Stimulated activated CD8-positive, alpha-beta memory T cell treated with anti-CD3 and anti-CD28 coated beads, Interleukin-15, amount 100 ng/mL, for 24 hours (primary cell): ENCODE measurements at places on chromosomes 3 and 15.

DNA sequence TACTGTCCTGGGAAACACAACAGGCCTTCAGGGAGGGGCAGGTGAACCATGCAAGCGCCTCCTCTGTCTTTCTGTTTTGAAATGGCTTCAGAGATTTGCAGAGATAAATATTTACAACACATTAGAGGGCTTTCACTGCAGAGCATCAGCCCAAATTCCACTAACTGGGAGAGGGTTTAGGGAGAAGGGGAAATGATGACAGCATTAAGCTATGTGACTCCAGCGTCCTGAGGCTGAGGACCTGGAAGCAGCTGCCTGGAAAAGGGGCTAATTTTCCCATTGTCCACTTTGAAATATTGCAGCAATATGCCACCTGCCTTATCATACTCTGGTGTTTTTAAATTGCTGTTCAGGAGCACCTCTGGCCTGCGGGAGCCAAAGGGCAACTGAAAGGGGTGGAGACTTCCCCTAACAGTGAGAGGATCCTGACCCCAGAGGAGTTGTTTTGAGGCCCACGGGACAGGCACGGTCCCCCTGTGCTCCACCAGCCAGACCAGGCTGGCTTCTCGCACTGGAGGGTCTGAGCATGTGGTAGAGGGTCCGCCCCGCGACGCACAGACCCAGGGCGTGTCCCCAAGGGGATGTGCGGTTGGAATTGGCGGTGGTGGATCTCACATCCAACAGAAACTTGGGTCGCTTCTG lies 110.6 kb downstream of the XXYLT1 start:
- DNase-seq: no peak

DNA sequence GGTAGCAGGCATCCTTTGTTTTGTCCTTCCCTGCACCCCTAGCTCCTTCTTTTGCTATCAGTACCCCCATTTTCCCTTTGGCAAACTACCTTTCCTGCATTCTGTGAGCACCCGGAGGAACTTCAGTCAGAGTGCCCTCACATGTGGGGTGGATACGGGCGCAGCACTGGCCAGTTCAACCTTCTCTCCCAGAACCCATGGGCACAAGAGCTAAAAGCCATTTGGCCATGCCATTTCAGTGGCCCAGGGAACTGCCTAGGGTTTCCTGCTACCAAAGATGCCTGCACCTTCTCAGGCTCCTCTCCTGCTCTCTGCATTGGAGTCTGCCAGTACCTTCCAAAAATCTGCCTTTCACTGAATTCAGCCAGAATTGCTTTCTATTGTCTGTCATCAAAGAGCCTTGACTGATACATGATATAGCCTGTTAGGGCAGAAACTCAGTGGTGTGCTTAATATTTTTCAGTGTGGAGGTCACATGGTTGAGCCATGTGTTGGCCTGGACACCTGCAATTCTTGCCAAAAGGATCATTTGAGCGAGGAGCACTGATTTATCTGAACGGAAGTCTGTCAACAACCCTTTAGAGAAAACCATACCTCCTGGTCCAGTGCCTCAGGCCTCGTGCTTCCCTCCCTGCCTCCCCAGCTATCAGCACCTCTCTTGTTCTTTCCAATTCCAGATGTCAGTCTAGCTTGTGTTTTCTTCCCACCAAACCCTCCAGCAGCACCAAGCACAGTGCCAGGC lies 27.0 kb upstream of the HHATL start:
- no peak for DNase-seq

GRCh38 chr3:174125267-174125824 lies 727.8 kb downstream of the NLGN1 start:
- DNase-seq: no peak

DNA sequence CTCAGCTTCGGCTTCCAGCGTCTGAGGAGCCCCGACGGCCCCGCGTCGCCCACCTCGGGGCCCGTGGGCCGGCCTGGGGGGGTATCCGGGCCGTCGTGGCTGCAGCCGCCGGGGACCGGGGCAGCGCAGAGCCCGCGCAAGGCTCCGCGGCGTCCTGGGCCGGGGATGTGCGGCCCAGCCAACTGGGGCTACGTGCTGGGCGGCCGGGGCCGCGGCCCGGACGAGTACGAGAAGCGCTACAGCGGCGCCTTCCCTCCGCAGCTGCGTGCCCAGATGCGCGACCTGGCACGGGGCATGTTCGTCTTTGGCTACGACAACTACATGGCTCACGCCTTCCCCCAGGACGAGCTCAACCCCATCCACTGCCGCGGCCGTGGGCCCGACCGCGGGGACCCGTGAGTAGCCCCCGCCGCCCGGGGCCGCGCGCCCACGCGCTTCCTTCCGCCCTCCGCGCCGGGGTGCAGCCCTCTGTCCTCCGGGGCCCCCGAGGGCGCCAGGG lies 462 bp downstream of the EDEM1 start:
- DNase-seq: no peak

DNA sequence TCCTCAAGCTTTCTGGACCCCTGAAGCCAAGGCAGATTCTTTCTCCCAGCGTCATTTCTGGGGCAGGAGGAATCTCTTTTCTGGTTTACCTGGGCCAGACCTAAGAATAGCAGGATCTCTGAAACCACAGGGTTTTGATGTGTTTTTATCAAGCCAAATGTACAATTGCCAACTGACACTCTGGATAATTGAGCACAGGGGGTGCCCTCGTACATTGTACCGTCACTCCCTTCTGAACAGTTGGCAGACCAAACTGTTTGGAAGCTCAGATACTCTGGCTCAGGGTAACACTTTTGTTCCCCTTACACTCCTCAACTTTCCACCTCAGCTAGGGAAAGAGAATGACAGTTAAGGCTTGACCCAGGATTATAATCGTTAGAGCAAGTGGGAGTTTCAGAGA lies 49.9 kb downstream of the ASTE1 start:
- DNase-seq: no peak

DNA sequence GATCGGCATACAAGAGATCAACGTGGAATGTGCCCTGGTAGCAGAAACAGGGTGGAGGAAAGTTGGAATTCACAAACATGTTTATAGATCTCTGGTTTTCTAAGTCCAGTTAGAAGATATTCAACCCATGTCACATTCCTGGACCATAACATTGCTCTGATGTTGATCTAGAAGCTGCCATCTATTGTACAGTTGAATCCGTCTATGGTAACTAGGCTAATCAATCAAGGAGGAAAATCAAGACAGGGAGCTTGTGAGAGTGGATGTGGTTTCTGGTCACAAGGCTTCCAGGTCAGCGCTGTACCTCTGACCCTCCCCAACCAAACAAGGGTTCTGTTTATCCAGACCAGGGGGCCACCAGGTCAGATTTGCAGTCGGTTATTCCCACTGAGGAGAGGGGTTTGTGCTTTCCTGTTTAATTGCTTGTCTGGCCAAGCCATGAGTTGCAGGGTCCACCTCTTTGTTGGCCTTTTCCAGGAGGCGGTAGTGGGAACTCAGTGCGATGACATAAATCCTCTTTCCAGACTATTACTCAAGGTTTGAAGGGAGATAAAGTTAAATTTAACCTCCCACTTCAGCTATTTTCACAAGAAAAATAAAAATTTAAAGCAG lies 130.3 kb downstream of the SLCO3A1 start:
- no peak for DNase-seq

- DNase-seq: no peak
Measured at GRCh38 chr3:145182196-145182911, 978.6 kb downstream of the PLOD2 start.

GRCh38 chr3:142645236-142645793 lies 49.1 kb downstream of the PLS1 start:
- DNase-seq: no peak

GRCh38 chr15:68218331-68218730 lies 11.2 kb downstream of the CLN6 start:
- DNase-seq: no peak

- DNase-seq: no peak
Measured at GRCh38 chr15:22893881-22894280, 55.4 kb downstream of the NIPA2 start.

- DNase-seq: no peak
Measured at GRCh38 chr15:64333986-64334929, 21.7 kb downstream of the CSNK1G1 start.

DNA sequence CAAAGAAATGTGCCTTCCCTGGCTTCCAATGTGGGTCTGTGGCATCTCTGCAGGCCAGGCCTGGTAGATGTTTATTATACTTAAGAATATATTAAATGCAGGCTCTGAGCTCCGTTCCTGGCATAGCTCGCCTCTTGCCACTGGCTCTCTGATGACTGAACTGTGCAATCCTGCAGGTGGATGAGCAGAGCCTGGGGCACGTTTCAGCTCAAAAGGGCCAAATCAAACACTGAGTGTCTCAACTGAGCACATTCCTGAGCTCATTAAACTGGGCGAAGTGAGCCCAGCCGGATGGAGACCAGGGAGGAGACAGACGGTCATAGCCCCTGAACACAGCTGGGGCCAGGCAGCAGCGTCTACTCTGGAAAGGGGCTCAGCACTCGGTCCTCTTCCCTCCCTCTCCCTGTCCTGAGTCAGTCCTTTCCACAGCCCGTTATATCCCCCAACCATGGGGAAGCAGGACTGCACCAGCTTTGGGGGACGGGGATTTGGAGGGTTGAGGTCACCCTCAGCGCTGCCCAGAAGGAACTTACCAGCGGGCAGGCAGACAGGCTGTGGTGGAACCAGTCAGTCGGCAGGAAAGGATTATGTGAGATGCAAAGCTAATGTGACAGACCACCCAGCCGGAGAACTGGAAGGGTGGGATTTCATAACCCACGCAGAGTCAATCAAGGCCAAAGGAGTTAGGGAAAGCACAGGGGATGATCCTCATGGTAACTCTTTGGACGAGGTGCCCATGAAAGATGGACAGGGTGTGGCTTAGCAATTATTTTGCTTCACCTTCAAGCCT lies 77.4 kb upstream of the ANKRD34C start:
- no peak for DNase-seq

DNA sequence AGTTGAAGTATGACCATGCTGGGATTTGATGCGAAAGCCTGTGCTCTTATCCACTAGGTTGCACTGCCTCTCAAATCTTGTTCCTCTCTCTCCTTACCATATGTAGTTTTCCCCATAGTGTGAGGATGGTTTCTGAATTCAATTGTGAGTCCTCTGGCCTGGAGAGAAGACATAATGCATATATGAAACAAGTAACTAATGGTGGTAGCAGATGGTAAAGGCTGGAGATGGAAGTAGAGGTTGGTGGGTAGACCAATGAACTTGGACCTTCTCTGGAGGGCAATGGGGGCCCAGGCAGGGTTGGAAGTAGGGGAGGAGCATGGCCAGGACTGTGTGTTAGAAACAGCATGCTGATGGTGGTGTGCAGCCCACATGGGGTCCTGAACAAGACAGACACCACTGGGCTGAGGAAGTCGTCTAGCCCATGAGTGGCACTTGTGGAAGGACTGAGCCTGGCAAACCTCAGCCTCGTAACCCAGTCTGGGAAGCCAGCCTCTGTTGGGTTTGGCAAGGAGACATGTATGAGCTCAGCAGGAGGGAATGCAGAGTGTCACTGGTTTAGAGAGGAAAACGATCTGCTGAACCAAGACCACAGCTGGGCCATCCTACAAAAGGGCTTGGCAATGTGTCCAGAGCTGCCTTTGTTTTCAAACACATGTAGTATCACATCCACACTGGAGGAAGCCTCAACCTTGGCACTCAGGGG lies 18.5 kb upstream of the LMCD1 start:
- no peak for DNase-seq

DNA sequence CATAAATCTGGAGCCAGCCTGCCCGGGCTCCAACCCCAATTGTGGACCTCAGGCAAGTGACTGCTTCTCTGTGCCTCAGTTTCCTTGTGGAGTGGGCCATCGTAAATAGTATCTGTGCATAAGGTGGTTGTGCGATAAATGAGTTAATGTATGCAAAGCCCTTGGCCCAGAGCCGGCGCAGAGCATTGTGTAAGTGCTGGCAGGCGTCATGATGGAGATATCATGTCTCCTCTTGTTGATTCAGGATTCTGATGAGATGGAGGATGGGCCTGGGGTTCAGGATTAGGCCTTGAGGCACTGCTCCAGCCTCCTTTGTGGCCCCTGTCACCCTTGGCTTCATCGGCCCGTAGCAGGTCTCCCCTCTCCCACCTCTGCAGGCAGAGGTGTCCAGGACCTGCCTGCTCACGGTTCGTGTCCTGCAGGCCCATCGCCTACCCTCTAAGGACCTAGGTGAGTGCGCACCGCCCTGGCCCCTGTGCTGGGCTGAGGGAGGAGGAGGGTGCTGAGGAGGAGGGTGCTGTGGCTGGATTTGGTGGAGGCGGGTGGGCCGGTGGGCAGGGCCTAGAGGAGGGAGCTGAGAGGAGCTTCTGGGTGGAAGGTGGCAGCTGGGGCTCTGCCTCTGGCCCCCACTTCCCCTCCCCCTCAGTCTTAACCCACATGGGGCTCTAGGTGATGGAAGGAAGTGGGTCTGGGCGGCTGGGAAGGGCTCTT lies 1.3 kb downstream of the PLA2G4B start:
- no peak for DNase-seq

- DNase-seq: no peak
Measured at GRCh38 chr3:15831927-15832326, 34.1 kb upstream of the ANKRD28 start.

GRCh38 chr15:79185199-79185598 lies 94.6 kb upstream of the RASGRF1 start:
- DNase-seq: no peak

DNA sequence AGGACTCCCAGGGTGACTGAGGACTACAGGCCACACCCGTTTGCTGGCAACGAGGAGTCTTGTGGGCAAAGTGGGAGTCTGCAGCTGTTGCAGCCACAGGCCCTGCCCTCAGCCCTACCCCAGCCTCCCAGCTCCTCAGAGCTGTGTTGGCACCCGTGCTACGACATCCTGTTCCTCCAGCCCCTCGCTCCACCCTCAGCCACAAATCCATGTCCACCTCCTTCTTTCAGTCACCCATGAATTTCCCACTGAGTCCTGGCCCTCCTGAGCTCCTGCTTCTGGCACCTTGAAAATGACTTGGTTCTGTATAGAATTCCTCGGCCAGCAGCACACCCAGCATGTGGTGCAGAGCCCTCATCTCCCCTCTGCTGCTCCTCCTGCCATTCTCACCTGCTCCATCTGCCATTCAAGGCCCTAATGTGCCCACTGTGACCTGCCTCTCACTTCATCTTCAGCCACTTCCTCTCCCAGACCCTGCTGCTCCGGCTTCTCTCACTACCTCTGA lies 20.9 kb upstream of the VILL start:
- no peak for DNase-seq

- DNase-seq: no peak
Measured at GRCh38 chr3:133709139-133709750, 36.9 kb upstream of the TF start.

GRCh38 chr3:26132942-26133341 lies 343.1 kb downstream of the OXSM start:
- no peak for DNase-seq

DNA sequence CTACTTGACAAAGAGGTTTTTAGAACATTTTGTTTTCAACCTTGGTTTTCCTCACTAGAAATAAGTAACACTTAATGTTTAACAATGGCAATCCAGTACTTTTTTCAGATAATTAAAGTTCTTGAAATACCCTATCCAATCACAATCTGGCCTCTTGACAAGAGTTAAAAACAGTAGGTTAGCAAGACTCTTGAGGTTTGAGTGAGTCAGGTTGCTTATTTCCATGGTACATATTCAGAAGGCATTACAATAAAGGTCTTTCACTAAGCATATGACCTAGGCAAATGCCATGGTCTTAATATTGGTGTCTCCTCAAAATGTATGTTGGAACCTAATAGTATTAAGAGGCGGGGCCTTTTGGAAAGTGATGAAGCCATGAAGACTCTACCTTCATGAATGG lies 5.6 kb downstream of the SUCNR1 start:
- DNase-seq: no peak
